Activated B cell treated with CpG ODN at 0.5 μM for 24 hours (primary cell): ENCODE measurements at places on chromosomes 2 and 18.
A peak's percentile ranks its signal among the peaks of the same experiment; 100 is the strongest.

- DNase-seq = no peak
Observed at GRCh38 chr2:158817588-158817987, 22.5 kb downstream of the DAPL1 start.

DNA sequence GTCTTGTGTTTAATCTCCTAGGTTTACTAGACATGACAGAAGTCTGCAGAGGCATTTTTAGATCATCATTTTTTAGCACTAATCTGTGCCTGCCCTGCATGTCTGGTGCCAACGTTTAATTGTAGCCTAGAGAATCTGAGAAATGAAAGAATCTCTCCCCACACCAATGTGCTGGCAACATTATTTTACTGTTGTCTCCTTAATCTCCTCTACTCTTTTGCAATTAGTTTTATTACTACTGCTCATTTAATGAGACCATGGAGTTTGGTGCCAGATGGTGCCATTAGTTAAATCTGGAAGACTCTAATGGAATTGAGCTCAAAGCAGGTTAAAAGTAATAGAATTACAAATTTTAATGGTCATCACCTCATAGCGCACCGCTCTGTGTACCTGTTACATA lies 4.0 kb upstream of the SPP2 start:
- DNase-seq = no peak

DNA sequence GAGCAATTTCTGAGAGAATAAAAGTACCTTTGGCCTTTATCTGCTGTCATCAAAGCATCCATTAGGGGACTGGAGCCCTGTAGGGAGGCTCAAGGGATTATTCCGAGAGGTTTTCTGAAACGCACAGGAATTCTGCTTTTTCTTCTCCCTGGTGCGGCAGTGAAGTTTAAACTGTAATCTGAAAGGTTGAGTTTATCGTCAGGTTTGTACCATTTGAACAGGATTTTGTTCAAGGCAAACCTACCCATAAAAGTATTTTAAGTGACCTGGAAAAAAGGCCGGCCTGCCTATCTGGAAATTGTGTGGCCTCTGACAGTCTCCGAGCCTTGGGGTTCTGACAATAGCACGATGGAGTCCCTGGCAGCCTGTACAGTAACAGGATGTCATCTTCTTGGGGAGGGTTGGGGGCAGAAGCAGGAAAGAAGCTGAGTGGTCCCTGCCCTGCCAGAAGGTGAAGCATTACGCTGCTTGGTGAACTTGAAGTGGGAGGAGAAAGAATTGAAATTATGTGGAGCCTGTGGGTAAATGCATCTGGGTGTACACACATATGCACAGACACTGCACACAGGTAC lies 272.0 kb downstream of the CYRIA start:
- DNase-seq = no peak

DNA sequence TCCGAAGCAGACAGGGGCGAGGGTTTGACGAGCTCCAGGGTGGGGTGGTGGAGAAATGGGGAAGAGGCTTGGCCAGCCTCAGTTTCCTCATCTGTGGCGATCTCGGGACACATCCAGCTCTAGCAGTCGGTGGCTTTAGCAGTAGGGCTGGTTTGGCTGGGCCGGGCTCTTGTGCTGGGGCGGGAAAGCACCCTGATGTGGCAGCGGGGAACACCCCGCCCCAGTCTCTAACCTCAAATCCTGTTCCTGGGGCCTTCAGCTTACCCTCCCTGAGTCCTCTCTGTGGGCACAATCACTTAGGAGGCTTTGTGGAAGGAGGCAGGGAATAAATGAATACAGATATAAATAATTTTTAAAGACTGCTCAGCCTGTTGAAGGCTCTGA lies 26.5 kb upstream of the MCFD2 start:
- peak; percentile 64 for DNase-seq

GRCh38 chr2:116732322-116732721 lies 1082.2 kb upstream of the DDX18 start:
- no peak for DNase-seq

DNA sequence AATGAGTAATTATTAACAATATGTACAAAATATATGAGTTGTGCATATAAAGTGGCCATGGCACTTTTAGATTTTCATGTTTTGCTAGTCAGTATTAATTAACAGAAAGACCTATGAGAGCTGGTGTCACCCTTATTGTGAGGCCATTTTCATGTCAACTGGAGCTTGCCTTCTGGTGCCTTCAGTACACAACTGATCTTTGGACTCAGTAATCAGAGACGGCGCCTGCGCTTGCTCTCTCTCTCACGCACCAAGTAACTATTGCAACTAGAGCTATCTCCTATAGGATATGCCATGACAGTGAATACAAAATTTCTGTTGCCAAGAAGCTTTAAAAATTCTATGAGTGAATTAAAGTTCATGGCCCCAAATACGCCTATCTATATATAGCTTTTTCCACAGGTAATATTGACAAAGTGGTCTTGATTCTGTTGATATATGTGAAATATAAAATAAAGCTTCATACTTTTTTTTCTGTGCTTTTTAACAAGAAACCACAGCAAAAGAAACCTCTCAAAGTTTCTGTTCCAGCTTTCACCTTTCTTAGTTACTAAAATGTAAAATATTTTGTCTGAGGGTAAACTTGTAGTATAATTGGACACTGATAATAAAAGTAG lies 2.9 kb downstream of the SERTAD2 start:
- no peak for DNase-seq
